ENCODE measurements at places on chromosomes 16 and 17.

GRCh38 chr16:20344611-20345010, 7.9 kb downstream of the UMOD start:
- DNase-seq: no peak

DNA sequence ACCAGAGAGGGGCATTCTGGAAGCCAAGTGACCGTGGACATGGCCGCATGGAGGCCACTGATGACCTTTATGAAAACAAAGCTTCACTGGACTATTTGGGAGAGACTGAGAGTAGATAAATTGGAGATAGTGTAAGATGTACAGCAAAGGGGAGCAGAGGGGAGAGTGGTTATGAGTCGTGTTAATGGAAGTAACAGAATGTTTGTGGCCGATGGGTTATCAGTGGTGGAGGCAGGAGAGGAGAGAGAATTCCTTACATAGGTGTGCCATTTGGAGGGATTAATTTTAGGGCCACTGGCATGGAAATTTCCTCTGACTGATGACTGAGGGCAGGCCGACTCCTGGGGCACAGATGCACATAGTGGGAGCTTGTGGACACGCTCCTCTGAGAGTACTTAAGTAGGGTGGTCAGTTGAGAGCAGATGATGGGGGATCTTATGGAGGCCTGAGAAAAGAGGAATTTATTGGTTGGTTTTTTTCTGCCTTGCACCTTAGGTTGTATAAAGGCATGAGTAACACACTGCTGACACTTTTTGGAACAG, 19.2 kb downstream of the PRPSAP2 start:
- peak; percentile 20 for DNase-seq

DNA sequence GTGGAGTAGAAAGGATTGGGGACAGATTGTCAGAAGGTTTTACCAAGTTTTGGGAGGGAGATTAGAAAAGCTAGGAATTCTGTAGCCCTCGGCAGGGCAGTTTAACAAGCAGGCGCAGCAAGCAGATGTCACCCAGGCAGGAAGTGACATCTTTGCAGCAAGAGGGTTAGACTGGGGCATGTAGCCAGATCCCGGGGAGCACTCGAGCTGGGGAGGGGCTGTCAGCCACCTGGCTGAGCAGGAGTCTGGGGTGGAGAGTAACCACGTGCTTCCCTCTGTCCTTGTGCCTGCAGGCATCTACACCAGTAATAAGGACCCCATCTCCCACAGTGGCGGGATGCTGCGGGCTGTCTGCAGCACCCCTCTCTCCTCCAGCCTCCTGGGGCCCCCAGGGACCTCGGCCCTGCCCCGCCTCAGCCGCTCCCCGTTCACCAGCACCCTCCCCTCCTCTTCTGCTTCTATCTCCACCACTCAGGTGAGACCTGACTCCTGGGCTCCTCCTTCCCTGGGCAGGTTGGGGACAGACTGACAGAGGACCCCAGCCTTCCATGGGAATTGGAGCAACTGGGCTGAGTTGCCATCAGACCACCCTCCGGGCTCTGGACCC, 12.2 kb downstream of the MLLT6 start:
- no peak for DNase-seq

DNA sequence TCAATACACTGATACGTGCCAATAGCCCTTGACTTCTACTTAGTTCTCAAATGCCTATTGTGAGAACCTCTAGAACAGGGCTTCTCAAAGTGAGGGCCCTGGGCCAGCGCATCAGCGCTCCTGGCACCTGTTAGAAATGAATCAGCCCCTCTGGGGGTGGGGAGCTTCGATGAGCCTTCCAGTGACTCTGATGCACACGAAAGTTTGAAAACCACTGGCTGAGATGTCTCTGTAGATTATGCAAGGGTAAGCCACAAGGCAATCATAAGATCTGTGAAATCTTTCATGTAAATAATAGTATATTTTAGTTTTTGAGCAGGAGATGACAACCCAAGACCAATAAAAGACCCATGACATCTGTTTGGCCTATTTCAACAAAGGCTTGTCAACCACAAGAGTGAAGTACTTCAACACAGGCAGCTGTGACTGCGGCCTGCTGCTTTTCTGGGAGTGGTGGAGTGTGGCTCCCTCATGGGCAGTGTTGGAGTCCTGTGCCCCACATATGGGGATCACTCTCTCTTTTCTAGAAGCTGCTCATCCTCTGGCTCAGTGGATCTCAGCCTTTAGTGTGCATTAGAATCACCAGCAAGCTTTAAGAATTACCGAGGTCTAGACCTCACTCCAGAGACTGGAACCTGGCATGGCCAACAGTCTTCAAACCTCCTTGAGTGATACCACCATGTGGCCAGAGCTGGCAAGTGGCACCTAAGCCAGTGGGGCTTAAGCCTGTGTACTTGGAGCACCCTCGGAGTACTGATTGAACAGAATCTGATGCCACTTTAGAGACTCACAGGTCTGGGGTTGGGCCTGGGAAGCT, 5.8 kb downstream of the MTHFSD start:
- DNase-seq: no peak

DNA sequence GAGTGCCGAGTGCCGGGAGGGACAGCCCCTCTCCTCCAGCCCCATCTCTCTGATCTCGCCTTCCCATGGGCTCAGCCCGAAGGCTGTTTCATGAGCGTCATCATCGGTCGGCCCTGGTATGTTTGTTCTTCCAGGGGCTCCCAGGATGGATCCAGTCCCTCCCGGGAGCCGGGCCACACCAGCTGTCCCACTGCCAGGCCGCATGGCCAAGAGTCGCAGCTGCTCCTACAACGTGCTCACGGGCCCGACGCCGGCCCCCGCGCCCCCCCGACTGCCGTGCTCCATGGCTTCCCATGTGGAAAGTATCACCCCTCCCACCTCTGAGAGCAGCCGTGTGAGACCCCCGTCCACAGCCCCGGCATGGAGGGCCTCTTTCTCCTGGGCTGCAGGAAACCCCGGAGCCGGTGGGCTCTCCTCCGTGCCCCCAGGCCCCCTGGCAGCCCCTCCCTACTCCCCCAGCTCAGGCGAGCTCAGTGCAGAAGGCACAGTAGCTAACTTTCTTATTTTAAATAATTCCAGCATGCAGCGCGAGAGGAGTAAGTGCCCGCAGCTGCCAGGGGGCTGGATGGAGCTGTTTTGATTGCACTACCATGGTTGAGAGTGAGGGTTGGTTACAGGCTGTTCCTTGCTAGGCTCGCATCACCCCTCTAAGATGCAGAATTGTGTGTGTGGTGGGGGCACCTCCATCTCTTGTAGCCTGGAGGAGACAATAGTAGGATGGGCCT, 26.6 kb upstream of the GSE1 start:
- DNase-seq: no peak

GRCh38 chr17:71402661-71403141, 718.1 kb upstream of the SOX9 start:
- no peak for DNase-seq

- no peak for DNase-seq
Measured at GRCh38 chr16:2775765-2776499, 1.1 kb downstream of the ELOB start.

GRCh38 chr16:8718851-8719680, 44.6 kb downstream of the ABAT start:
- no peak for DNase-seq

DNA sequence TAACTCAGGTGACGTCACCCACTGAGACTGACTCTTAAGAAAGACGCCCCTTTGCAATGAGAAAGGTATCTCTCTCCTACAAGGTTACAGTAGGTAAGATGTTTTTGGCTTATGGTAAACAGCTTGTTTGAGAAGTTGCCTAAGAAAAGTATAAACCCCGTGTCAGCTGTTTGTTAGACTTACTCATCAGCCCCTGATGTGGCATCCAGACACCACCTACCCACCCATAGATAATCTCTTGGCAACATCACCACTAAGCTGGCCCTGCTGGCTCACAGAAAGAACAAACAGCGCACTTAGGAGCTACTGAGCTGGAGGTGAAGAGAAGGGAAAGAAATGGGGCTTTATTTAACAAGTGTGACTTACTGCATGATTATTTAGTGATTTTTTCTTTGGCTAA, 121.0 kb downstream of the PARN start:
- no peak for DNase-seq

GRCh38 chr16:67694611-67695010, 24.5 kb downstream of the GFOD2 start:
- DNase-seq: no peak

DNA sequence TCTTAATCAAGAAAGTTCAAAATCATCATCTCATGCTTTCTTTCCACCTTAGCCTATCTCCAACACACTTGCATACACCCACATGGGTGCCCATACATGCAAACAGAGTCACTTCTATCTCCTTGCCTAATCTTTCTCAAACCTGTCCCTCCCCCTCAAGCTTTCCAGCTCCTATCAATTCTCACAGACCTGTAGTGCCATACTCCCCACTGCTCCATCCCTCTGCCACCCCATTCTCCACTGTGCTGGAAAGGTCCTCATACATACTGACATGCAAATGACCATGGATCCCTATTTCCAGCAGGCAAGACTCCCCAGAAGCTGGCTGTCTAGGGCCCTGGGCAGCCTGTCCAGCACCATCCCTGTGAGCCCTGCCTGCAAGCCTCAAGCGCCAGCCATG, 320.4 kb upstream of the CCL2 start:
- DNase-seq: no peak

- no peak for DNase-seq
Measured at GRCh38 chr17:40104594-40105486, 4.5 kb upstream of the NR1D1 start.

DNA sequence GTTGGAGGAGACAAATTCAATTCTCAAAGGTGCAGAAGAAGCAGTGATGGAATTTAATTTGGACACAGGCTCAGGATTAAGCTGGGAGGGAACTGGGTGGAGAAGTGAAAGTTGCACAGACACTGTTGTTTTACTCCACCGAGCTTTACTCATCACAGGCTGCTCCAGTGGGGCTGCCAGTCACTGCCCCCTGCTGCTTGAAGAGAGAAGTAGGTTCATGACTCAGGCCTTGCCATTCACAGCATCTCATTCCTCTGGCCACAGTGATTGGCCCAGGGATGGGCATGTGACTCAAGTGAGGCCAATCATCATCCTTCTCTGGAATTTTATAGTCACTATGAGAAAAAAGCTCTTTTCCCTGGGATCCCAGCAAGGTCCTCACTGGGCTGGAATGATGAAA, 11.8 kb downstream of the GNAO1 start:
- DNase-seq: no peak

- no peak for DNase-seq
Measured at GRCh38 chr17:73971127-73971526, 232.4 kb upstream of the RPL38 start.

All from T1000 (cell line).